ENCODE measurements at places on chromosomes 4 and X. TPM values are rescaled to one million over a fixed set of nuclear protein-coding genes. Genes with fewer than 3 reads are reported as not detected.

MAOB gene
- 126 TPM for total RNA-seq

GRCh38 chr4:89957046-89957926, 62.6 kb downstream of the MMRN1 start:
- DNase-seq, result no peak

DNA sequence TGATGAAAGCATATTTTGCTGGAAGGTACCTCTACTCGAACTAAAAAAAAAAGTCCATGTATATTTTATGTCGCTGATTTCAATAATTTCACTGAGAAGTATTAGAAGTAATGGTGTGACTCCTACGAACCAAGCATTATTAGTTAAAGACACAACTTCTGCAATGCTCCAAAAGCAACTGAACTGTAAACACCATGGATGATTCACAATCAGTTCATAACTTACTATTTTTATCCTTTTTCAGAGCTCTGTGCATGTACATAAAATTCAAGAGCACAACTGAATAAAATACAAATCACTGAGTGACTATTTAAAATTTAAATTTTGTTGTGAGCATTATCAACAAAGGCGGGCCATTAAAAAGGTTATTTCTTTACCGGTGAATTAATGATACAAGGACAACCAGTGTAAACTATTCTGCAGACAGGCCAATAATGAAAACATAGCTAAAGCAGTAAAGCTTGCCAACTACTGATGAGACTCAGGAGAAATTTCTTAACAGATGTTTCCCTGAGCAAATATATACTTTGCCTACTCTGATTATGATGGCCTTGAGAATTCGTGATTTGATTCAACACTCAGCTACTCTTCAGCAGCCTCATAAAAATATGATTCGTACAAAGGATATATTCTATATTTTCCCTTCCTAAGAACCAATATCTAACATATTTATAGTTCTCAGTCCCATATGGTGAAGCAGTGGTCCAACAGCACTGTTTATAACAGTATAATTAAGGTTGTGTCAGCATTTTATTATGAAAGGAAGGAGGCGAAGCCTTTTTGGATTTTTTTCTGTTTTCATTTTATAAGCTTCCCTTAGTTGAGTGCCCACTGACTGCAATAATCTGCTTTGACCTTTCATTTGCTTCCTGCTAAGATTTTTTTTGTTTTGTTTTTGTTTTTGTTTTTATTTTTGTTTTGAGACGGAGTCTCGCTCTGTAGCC, 62.8 kb upstream of the NEIL3 start:
- no peak for DNase-seq

SLC10A6 gene
- total RNA-seq, result 0.35 TPM

- no peak for DNase-seq
Measured at GRCh38 chr4:98674404-98675173, 16.2 kb upstream of the TSPAN5 start.

All from Right ventricle myocardium inferior (tissue), 1 donor.